ENCODE measurements at places on chromosomes 2 and 18.

DNA sequence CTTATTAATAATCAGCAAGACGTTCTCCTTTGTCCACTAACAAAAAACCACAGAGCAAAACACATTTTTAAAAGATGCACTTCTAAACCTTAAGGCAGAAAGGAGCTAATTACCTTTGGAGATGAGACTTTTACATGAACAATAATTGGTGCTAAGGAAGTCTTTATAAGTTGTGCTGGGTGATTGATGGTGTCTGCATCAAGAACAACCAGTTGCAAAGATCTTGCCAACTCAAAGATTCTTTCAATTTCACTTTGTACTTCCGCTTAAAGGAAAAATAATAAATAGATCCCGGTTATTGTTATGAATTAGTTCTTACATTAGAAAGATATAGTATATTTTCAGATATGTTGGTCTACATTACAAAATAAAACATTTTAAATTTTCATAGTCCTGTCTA, 26.9 kb upstream of the ARL5A start:
- no peak for DNase-seq

GRCh38 chr2:39778775-39779340, at the start of gene THUMPD2:
Gene THUMPD2 (minus strand): TSS chr2:39779258. CDS start chr2:39779239, 19 bp downstream.
- DNase-seq = peak; percentile 27

DNA sequence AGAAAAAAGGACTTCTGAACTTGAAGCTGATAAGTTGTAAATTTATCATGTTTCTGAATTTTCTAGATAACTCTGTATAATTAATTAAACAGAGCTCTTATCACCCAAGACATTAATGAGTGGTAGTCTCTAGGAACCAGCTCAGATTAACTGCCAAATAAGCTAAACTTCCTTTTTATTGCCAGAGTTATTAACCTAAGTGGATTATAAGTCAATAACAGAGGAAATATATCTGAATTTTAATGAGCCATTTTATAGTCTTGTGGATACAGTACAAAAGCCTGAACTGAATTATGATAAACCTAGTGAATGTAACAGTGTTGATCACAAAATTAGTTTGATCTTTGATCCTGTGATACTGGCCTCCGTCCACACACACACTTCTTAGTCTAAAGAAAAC, 111.5 kb downstream of the COMMD1 start:
- DNase-seq = no peak

DNA sequence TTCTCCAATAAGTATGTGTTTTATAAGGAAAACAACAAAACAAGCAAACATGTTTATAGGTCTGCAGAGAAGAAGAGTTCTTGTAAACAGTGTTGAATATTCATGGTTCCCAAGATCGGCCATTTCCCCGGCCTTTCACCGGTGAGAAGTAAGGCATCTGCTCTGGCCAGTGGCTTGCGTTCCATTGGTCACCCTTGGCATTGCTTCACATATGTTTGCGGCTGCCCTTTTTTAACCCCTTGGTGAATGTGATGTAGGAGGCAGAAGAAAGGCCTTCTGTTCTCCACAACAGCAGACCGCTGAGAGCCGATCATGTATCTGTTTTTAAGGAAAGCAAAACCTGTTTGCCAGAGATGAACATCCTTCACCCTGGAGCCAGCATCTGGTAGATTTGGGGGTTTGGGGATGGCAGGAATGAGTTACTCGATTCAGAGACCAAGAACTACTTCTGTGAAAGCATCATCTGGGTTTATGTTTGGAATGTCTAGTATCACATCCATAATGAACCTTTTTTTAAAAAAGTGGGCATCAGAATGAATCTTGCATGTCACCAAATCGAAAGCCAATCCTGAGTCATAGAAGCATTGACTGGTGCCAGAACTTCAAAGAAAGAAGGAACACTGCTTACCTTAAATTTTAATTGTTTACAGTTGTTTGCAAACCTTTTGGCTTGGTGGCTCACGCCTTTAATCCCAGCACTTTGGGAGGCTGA, 112.3 kb downstream of the AGAP1 start:
- DNase-seq = no peak

DNA sequence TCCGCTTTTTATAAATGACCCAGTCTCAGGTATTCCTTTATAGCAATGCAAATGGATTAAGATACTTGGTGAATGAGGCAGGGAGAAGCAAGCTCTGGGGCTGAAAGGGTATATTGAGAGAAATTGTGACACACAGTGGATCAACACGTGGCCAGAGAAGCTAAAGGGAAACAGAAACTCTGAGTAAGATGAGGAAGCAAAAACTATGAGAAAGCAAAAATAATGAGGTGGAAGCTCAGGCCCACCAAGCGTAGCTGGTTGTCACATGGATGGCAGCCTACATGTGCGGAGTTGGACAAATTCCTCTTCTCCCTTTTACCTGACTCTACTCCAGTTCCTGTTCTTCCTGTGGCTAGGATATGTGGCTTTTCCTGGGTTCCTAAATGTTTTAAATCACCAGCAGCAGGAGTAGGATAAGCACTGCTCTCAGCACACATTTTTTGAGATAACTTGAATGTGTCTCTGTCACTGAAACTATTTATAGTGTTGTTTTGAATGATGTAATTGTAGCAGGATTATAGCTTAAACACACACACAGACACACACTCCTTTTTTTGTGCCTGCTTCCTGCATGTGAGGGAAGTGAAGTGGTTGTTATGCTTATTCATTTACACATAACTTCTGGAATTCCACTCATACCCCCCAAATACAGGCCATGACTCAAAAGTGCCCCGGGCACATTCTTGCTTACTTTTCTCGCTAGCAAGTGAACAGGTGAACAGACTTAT, 30.1 kb upstream of the EPC2 start:
- DNase-seq = no peak

Measured in stimulated activated CD4-positive, alpha-beta T cell treated with anti-CD3 and anti-CD28 coated beads, TNF-alpha, amount 100 ng/mL, for 1 hour (primary cell).